Upper lobe of left lung (tissue), 6 donors: ENCODE measurements at places on chromosomes 1 and 21. TPM values are rescaled to one million over a fixed set of nuclear protein-coding genes. Genes with fewer than 3 reads are reported as not detected.

KRTAP21-3 gene
- not detected for total RNA-seq

S100A12 gene
- total RNA-seq, result 11.5 TPM

IL22RA1 gene
- 0.40 TPM for total RNA-seq

GUCA2B gene
- not detected for total RNA-seq

MUL1 gene
- total RNA-seq, result 31.0 TPM

OR2T29 gene
- total RNA-seq, result not detected

RHBG gene
- 0.24 TPM for total RNA-seq

SELP gene
- total RNA-seq, result 4.0 TPM

PDC gene
- total RNA-seq, result not detected

CCDC190 gene
- total RNA-seq, result 48.0 TPM

S100A2 gene
- total RNA-seq, result 7.9 TPM

CYP4Z1 gene
- total RNA-seq, result 2.1 TPM

DCST1 gene
- total RNA-seq, result not detected

BECN2 gene
- total RNA-seq, result not detected

UBXN11 gene
- total RNA-seq, result 57.4 TPM

SNX7 gene
- total RNA-seq, result 7.3 TPM

GABPA gene
- total RNA-seq, result 24.3 TPM

HFM1 gene
- 3.4 TPM for total RNA-seq

ESRRG gene
- 0.76 TPM for total RNA-seq

SEMA4A gene
- total RNA-seq, result 31.3 TPM

OR6Y1 gene
- not detected for total RNA-seq
